ENCODE measurements at places on chromosomes 3 and 15.
A peak's percentile ranks its signal among the peaks of the same experiment; 100 is the strongest.

DNA sequence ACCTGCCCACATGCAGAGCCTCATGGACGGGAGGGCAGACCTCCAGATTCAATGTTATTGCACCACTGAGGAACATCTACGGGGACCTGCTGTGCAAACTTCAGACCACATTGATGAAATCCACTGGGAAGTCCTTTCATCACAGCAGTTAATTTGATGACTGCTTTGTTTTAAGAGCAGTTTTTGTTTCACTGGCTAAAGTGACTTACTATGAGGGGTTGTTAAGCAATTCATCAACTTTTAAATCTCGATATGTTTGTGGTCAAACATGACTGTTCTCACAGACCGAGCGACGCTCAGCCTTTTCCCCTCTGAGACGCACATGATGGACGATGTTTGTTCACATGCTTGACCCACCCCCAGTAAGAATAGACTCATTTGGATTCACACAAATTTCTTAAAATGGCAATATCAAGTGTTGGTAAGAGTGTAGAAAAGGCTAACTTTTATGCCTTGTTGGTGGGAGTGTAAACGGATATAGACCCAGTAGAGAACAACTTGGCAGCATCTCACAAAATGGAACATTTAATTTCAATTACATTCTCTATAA is 35.9 kb upstream of the IREB2 start:
- DNase-seq = no peak

DNA sequence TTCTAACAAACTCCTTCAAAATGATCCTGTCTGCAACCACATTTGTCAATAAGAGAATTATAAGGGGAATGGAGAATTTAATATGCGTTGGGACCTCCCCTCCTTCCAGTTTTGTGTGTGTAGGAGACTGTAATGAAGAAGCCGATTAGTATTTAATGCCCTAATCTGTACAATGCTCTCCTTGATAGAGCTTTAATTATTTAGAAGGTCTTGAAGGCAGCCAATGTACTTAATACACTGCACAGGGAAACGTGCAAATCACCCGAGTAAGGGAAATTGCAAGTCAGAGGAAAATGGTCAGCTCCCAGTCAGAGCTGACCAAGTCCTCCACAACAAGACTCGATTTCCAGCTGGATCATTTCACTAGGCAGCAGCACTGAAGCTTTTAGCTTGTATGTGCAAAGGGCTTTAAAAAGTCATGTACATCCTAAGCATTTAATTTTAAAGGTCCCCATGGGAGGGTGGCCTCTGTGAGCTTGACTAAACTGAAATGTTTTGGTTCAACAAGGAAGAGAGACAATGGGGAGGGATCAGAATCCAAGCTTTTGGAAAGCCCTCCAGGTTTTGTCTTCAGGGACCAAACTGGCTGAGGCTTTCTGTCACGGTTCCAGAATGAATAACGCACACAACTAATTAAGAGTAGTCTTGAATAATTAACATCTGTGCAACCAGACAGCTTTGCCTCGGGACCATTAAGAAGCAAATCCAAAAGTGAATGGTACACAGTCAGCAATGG is 159.8 kb upstream of the MITF start:
- DNase-seq = peak; percentile 61

DNA sequence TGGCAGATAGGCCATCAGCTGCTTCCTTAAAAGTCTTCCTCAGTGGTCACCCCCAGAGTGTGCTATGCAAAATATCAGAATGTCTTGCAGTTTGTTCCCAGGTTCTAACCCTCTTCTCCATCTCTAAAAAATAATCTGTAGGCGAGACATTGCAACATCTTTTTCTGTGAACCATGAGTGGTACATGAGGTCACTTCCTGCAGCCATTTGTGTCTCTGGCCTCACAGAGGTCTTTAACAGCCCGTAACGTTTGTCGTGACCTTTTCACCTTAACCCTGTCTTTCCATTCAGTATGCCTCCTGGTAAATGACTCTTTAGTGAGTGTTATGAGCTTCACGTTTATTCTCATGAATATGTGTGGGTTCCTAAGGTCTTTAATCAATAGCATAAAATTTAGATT is 145.4 kb downstream of the KLHL25 start:
- DNase-seq = no peak

GRCh38 chr3:171092467-171092911 is 66.0 kb upstream of the SLC2A2 start:
- DNase-seq = no peak

DNA sequence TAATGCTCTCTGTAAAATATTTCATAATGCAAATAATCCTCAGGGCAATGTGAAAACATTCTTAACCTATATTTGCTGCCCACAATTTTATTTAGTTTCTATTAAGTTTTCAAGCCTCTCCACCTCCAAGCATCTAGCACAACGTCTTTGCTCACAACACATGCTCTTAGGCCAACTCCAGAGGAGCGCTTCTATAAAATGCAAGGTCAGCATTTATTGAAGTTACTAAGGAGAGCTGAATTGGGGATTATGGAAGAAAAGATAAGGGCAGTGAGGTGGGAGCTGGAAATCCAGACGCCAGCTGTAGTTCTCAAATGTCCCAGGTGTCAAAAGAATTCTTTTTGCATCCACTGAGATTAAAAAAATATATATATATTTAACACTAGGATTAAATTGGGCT is 996 bp downstream of the RABL3 start:
- no peak for DNase-seq

GRCh38 chr3:189780546-189781270 is 149.5 kb downstream of the TP63 start:
- no peak for DNase-seq

- no peak for DNase-seq
Observed at GRCh38 chr3:71430941-71431552, 152.5 kb downstream of the FOXP1 start.

DNA sequence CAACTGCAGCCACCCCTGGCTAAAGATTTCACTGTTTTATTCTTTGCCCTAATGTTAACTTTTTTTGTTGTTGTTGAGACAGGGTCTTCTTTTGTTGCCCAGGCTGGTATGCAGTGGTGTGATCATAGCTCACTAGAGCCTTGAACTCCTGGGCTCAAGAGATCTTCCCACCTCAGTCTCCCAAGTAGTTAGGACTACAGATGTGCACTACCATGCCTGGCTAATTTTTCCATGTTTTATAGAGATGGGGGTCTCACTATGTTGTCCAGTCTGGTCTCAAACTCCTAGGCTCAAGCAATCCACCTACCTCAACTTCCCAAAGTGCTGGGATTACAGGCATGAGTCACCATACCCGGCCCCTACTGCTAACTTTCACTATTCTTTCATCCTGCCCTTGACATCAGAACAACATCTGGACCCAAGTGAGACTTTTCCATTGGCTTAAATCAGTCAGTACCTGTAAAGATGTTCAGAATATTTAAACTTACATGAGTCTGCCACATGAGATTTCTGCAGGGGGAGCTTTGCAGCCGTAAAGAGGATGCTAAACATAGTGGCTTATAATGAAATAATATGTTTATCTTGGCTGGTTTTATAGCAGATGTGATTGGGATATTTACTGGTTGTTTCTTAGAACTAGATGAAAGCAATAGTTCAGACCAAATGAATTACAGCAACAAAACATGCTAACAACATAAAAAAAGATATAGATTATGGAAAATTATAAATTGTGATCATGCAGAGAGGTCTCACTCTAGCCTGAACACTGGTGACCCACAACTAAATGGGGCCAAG is 73.6 kb downstream of the HMG20A start:
- no peak for DNase-seq

DNA sequence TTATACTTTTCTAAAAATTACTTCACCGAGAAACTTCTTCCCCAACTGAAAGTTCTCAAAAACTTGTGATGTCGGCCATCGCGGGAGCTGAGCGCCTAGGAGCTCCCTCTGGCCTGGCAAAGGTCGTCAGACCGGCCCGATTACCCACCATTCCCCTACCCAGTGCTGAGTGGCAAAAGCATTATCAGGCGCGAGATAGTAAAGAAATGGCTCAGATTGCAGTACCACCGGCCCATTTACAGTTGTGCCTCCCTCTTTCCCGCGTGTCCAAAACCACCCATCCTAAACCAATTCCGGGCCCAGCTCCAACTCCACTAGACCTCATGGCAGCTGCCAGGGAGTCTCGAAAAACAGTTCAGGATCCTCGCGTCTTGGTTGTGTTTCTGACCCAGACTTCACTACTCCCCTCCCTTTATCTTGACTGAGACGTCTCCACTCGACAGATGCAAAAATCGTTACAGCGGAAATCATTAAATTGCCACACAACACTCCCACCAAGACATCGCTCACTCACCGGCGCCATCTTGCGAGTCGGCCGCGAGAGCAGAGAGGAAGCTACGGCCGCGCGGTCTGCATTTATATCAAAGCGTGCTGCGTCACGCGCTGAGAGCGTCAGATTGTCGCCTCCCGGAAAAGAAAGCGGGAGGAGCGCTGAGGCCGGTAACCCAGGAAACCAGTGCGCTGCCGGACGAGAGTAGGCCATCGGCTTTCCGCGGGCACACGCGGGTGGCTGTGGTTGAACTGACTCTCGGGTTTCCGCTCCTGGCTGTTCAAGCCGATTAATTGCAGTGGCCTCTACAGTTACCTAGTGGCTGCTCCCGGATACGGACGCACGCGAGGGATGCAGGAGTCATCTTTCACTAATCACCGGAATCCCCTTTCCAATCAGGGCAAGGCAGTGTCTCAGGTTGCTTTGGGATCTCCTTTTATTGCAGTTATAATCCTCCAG is at the start of gene RPL22L1:
TSS of gene RPL22L1 (minus strand) at position 551 of the 949 bp plus-strand sequence. CDS start at position 523, 28 bp downstream.
- DNase-seq = peak; percentile 92

- DNase-seq = peak; percentile 62
Observed at GRCh38 chr15:88954431-88955277, 41.5 kb upstream of the MFGE8 start.

GRCh38 chr3:151135541-151136337 is 50.3 kb downstream of the MED12L start:
- no peak for DNase-seq

DNA sequence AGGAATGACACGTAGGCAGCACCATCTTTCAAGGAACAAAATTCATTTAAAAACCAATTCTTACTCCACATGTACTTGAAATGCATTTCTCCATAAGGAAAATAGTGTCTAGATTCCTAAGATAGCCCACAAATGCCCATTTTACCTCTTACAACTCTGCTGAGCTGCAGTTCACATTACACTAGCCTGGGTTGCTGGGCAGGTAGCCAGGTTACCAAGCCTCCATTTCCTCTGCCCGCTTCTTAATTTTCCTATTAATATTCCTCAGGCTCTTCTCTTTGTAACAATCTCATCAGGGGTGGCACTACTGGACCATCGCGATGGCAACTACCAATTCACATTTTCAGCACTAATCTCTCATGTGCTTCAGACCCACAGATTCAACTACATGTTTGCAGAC is 10.8 kb downstream of the ATP13A3 start:
- no peak for DNase-seq

DNA sequence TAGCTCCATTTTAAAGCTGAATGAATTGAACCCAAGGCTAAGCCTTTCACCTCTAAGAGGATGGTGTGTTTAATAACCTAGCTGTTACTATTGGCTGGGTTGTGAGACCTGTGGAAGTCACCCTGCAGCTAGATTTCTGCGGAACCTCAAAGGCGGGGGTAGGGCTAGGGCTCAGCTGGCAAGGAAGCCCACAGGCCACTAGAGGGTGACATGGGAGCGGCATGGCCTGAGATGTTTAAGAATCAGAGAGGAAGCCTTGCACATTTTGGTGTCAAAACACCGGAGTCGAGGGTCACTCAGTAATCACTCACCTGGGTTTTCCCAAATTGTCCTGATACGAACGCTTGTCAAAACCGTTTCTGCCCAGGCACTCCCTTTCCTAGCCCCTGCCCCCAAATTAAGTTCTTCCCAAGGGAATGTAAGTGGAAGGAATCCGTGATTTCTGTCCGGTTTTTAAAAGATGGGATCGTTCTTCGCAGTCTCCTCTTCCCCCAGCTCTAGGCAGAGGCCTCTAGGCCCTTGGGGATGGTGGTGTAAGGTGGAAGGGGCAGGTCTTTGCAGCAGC is 3.8 kb upstream of the ACAD9 start:
- peak; percentile 75 for DNase-seq

DNA sequence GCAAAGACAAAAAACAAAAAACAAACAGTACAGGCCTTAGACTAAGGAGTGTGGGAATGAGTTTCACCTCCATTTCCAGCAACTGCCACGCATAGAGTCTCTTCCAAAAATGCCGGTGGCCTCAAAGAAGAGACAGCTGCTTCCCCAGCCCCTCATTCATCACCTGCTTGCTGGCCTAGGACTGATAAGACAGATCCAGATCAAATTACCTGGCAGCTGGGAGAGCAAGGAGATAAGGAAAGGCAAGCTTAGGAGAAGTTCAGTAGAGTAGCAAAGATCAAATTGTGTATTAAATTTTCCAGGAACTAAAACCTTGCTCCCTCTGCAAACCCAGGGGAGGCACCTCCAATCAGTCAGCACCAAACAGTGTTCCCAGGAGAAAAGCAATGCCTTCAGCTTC is 325.8 kb upstream of the CTNNB1 start:
- no peak for DNase-seq

DNA sequence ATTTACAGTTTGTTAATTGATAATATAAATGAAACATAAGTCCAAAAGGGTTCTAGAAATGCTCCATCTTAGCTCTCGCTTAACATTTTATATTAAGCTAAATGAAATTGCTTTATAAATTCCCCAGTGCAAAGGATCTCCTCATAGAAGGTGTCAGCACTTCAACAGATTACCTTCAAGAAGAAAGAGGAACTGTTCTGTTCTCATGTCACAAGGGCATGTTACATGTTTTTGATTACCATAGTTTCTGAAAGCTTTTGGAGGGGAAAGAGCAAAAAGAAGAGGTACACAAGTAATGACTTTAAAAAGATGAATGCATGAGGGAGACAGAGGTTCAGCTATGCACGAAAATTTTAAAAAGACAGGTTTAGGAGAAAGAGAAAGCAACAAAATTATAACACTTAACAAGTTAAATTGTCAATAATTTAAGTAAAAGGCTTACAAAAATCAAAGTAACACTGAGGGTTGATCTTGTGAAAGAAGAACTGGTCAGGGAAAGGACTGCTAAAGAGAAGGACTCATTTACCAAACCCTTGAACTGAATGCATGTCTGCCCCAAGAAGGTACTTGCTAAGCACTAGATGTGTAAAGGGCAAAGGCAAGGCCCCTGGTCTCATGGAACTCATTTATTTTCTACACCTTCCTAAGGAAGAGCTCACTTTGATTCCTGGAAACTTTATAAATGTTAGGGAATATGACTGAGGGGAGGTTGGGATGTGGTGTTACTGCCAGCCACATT is 45.1 kb downstream of the CCDC191 start:
- DNase-seq = no peak

DNA sequence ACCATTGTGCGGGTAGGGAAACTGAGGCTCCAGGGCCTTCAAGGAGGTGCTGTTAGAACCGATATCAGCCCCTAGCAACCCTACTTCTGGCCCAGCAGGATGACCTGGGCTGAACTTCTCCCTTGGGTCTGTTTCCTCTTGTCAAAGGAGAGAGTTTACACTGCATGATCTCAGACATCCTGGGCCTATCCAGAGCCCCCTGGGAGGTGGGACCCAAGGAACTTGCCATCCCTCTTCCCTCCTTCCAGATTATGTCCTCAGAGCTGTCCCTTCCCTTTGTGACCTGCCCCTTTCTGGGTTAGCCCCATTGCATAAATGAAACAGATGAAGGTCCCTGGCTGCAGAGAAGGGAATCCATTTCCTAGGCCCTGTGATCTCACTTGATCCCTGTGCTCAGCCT is 12.3 kb upstream of the DNAH1 start:
- no peak for DNase-seq

All from D341Med (cell line).